Activated CD8-positive, alpha-beta memory T cell treated with anti-CD3 and anti-CD28 coated beads for 36 hours (primary cell): ENCODE measurements at places on chromosomes 12 and 14. TPM values are rescaled to one million over a fixed set of nuclear protein-coding genes. Genes with fewer than 3 reads are reported as not detected.

Gene TSPAN8
- not detected for total RNA-seq

Gene HOXC11
- total RNA-seq, result not detected

Gene SCN8A
- total RNA-seq, result 1.1 TPM

Gene SSTR1
- total RNA-seq, result not detected

Gene ANO2
- total RNA-seq, result not detected

Gene PIWIL1
- total RNA-seq, result not detected

Gene PAWR
- total RNA-seq, result 4.3 TPM

Gene LIN7A
- not detected for total RNA-seq

Gene TTC9
- 5.7 TPM for total RNA-seq

Gene FAM181A
- not detected for total RNA-seq

Gene HOXC9
- not detected for total RNA-seq

Gene PPM1H
- total RNA-seq, result 0.17 TPM
